ENCODE measurements at places on chromosomes 3 and 15.
A peak's percentile ranks its signal among the peaks of the same experiment; 100 is the strongest.

DNA sequence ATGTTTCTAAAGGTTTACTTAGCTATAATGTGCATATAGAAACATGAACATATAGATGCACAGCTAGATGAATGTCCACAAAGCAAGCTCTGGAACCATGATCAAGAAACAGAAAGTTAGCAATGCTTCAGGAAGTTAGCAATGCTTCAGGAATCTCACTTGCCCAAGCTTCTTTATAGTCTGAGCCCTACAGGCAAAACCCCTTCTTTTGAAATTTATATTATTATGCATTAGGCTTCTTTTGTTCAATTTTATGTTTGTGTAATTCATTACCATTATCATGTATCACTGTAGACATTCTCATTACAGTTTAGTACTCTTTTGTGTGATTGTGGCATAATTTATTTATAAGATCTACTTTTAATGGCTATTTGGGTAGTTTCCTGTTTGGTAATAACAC lies 286.4 kb upstream of the BCHE start:
- no peaks in the 10 kb centered on the region for H3K27me3 ChIP-seq
- H3K27ac ChIP-seq = no peak overlapping the region
- no peaks in the 10 kb centered on the region for H3K4me1 ChIP-seq
- H3K4me3 ChIP-seq = no peak overlapping the region
- no peaks in the 10 kb centered on the region for H3K36me3 ChIP-seq
- DNase-seq = no peak

DNA sequence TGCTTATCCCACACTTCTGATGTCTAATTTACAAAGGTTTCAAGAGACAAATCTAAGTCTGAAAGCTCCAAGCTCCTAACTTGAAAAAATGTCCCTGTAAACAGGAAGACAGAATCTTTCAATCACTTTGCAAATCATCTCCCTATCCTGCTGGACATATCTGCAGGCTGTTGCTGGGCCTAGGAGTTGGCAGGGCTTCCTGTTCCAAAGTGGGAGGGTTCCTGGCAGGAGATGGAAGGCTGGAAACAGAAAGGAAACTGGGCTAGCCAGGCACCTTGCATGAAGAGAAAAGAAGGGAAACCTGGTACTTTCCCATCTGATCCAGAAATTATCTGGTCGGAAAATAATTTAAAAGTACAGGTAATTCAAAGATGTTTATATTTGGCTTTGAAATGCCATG lies 227.3 kb upstream of the IL12A start:
- H3K27ac ChIP-seq = no peak overlapping the region
- no peaks in the 10 kb centered on the region for H3K36me3 ChIP-seq
- no peak for DNase-seq
- no peak overlapping the region for H3K4me3 ChIP-seq
- no peaks in the 10 kb centered on the region for H3K27me3 ChIP-seq

- H3K27ac ChIP-seq = no peak overlapping the region
- H3K4me1 ChIP-seq = no peaks in the 10 kb centered on the region
- H3K4me3 ChIP-seq = no peak overlapping the region
- no peak for DNase-seq
- H3K36me3 ChIP-seq = peaks cover 24% of the 10 kb centered on the region
- H3K27me3 ChIP-seq = no peaks in the 10 kb centered on the region
Measured at GRCh38 chr15:63712828-63713520, 115.8 kb downstream of the FBXL22 start.

DNA sequence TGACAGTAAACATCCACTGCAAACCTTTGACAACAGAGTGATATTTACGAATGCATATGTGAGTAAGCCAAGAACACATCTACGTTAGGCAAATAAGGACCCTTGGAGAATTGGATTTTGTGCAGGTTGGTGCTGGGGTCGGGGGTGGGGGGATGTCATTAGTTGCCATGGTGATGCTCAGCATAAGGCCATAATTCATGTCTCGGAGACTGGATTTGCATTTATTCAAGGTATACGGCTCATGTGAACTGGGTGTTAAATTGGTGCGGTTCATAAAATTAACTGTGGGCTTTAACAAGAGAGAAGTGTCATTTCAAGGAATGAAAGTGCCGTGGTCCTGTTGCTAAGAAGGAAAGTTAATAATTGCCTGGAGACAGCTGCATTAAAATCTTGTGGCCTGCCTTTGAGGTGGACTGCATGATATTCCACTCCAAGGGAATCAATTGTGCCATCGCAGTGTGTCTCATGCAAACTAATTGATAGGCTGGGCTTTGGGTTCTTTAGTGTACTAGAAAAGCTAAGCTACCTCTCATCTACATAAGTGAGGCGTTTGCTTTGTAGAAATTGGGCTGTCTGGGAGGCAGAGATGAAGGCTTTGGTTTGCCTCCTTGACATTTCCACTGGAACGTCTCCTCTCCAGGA lies 228.9 kb upstream of the FEZF2 start:
- H3K4me3 ChIP-seq = no peak overlapping the region
- DNase-seq = no peak
- H3K27ac ChIP-seq = no peak overlapping the region
- H3K27me3 ChIP-seq = no peaks in the 10 kb centered on the region
- H3K36me3 ChIP-seq = no peaks in the 10 kb centered on the region

DNA sequence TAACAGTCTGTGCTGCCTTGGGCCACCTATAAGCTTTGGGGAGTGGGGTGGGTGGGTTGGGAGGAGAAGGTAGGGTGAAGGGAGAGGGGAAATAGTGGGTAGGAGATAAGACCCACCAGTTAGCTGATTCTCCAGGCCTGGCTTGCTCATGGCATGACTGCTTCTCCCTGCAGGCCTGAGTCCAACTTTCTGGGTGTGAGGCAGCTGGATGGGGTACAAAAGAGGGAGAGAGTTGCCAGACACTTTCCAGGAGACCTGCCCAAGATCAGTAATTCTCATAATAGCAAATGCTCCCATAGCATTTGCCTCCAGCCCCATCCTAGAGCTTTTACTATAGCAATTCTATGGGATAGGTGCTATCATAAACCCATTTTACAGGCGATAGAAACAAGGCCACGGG lies 7.7 kb downstream of the CGNL1 start:
- H3K27me3 ChIP-seq = no peaks in the 10 kb centered on the region

- H3K4me1 ChIP-seq = no peaks in the 10 kb centered on the region
- no peaks in the 10 kb centered on the region for H3K27me3 ChIP-seq
- no peaks in the 10 kb centered on the region for H3K36me3 ChIP-seq
- H3K4me3 ChIP-seq = peak overlapping the region; percentile 40
- no peak overlapping the region for H3K27ac ChIP-seq
Measured at GRCh38 chr3:52506266-52506966, 11.3 kb downstream of the STAB1 start.

- DNase-seq = no peak
- H3K27ac ChIP-seq = no peak overlapping the region
- no peaks in the 10 kb centered on the region for H3K27me3 ChIP-seq
- no peaks in the 10 kb centered on the region for H3K4me1 ChIP-seq
Measured at GRCh38 chr3:143963946-143964345, 7.7 kb upstream of the DIPK2A start.

DNA sequence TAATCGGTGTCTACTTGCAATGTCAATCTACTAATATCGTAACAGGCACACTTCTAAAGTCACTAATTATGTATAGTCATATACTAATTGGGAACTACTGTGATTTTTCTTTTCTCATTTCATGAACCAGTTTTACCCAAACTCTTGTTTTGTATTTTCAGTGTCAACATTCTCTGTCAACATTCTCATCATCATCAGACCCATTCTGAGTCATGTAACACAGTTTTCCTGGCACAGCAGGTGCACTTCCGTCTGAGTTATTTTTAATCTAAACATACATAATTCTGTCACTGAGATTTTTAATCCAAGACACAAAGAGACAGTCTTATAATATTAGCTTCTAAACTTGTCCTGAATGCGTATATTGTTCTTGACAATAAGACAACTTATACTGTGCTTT lies 205.1 kb upstream of the EIF1B start:
- no peaks in the 10 kb centered on the region for H3K27me3 ChIP-seq
- no peaks in the 10 kb centered on the region for H3K4me1 ChIP-seq
- H3K27ac ChIP-seq = no peak overlapping the region

GRCh38 chr3:66394019-66394752 lies 106.6 kb downstream of the LRIG1 start:
- H3K27me3 ChIP-seq = no peaks in the 10 kb centered on the region
- peaks cover 15% of the 10 kb centered on the region for H3K4me1 ChIP-seq
- no peaks in the 10 kb centered on the region for H3K36me3 ChIP-seq
- no peak overlapping the region for H3K4me3 ChIP-seq
- DNase-seq = no peak

- H3K27me3 ChIP-seq = no peaks in the 10 kb centered on the region
- no peak for DNase-seq
- no peak overlapping the region for H3K27ac ChIP-seq
- no peaks in the 10 kb centered on the region for H3K36me3 ChIP-seq
- H3K4me1 ChIP-seq = peaks cover 2% of the 10 kb centered on the region
Measured at GRCh38 chr3:159938714-159939113, 49.9 kb upstream of the IL12A start.

DNA sequence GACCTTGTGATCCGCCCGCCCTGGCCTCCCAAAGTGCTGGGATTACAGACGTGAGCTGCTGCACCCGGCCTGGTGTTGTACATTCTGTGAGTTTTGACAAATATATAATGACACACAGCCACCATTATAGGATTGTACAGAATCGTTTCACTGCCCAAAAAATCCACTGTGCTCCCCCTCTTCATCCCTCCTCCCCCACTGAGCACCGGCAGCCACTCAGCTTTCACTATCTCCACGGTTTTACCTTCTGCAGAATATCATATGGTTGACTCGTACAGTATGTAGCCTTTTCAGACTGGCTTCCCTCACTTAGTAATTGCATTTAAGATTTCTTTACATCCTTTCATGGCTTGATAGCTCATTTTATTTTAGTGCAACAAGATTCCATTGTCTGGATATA lies 56.7 kb upstream of the ATP13A3 start:
- H3K36me3 ChIP-seq = no peaks in the 10 kb centered on the region
- H3K4me3 ChIP-seq = no peak overlapping the region
- no peaks in the 10 kb centered on the region for H3K4me1 ChIP-seq
- DNase-seq = no peak
- H3K27me3 ChIP-seq = no peaks in the 10 kb centered on the region

DNA sequence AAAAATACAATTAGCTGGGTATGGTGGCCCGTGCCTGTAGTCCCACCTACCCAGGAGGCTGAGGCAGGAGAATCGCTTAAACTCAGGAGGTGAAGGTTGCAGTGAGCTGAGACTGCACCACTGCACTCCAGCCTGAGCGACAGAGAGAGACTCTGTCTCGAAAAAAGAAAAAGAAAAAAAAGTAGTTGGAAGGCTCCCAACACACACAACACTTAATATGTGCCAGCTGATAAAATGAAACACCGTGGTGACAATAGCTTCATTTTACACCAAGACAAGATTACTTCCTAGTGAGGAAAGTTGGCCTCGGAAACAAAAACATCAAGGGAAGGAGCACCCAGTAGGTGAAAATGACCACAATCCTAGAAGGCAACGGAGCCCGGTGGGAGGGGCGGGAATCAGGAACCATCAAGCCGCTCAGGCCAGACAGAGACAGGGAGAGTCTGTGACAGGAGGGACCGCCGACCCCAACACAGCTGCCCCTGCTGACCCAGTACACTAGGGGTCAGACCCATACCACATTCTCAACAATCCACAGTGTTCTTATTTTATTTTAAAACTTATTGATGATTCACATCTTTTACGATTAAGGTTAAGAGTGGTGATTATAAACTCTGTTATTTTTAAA lies 54.5 kb upstream of the OCA2 start:
- H3K4me3 ChIP-seq = no peak overlapping the region
- H3K27ac ChIP-seq = no peak overlapping the region
- H3K36me3 ChIP-seq = peaks cover 4% of the 10 kb centered on the region
- no peak for DNase-seq
- no peaks in the 10 kb centered on the region for H3K4me1 ChIP-seq
- no peaks in the 10 kb centered on the region for H3K27me3 ChIP-seq

- no peaks in the 10 kb centered on the region for H3K36me3 ChIP-seq
- no peak overlapping the region for H3K4me3 ChIP-seq
- DNase-seq = peak; percentile 40
- no peak overlapping the region for H3K27ac ChIP-seq
- no peaks in the 10 kb centered on the region for H3K27me3 ChIP-seq
Measured at GRCh38 chr15:48603922-48604321, 41.6 kb downstream of the FBN1 start.

DNA sequence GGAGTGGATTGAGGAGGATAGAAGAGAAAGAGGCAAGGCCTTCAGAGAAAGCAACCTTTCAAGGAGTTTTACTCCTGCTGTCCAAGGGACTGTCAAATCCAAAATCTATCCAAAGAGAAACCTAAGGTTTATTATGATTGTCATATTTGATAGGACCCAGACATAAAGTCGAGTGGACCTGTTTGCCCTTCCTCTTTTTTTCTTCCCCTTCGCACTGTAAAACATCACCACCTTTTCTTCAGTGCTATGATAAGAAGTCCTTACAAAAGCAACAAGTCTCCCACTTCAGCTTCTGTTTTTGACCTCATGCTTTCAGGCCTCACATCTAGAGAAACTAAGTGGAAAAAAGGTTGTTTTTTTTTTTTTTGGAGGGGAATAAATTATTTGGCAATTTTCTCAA lies 73.0 kb downstream of the TRPC1 start:
- H3K36me3 ChIP-seq = no peaks in the 10 kb centered on the region
- no peaks in the 10 kb centered on the region for H3K27me3 ChIP-seq
- H3K4me1 ChIP-seq = no peaks in the 10 kb centered on the region
- H3K4me3 ChIP-seq = no peak overlapping the region
- no peak for DNase-seq
- H3K27ac ChIP-seq = no peak overlapping the region

DNA sequence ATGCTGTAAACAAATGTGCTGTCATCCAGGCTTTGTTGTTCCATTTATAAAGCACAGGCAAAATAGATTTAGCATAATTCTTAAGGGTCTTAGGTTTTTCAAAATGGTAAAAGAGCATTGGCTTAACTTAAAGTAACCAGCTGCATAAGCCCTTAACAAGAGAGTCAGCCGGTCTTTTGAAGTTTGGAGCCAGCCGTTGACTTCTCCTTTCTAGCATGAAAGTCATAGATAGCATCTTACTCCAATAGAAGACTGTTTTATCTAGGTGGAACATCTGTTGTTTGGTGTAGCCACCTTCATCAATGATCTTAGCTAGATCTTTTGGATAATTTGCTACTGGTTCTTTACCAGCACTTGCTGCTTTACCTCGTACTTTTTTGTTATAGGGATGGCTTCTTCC lies 297.5 kb upstream of the DCBLD2 start:
- H3K27me3 ChIP-seq = no peaks in the 10 kb centered on the region
- H3K36me3 ChIP-seq = no peaks in the 10 kb centered on the region
- no peak for DNase-seq
- H3K27ac ChIP-seq = no peak overlapping the region
- H3K4me1 ChIP-seq = no peaks in the 10 kb centered on the region
- H3K4me3 ChIP-seq = no peak overlapping the region

- H3K4me1 ChIP-seq = peaks cover 5% of the 10 kb centered on the region
- no peak for DNase-seq
- H3K27ac ChIP-seq = no peak overlapping the region
- no peak overlapping the region for H3K4me3 ChIP-seq
Measured at GRCh38 chr3:141373232-141373631, 4.9 kb downstream of the ZBTB38 start.

GRCh38 chr3:46900356-46900755 lies 22.8 kb downstream of the PTH1R start:
- H3K4me3 ChIP-seq = no peak overlapping the region
- peaks cover 3% of the 10 kb centered on the region for H3K4me1 ChIP-seq
- H3K27me3 ChIP-seq = no peaks in the 10 kb centered on the region
- no peak for DNase-seq
- H3K36me3 ChIP-seq = no peaks in the 10 kb centered on the region
